Stimulated activated CD8-positive, alpha-beta memory T cell treated with anti-CD3 and anti-CD28 coated beads, Interleukin-7, amount 100 ng/mL, for 1 hour (primary cell): ENCODE measurements at places on chromosomes 5 and 9.

GRCh38 chr5:126534553-126534952, 60.5 kb downstream of the ALDH7A1 start:
- DNase-seq, result no peak

DNA sequence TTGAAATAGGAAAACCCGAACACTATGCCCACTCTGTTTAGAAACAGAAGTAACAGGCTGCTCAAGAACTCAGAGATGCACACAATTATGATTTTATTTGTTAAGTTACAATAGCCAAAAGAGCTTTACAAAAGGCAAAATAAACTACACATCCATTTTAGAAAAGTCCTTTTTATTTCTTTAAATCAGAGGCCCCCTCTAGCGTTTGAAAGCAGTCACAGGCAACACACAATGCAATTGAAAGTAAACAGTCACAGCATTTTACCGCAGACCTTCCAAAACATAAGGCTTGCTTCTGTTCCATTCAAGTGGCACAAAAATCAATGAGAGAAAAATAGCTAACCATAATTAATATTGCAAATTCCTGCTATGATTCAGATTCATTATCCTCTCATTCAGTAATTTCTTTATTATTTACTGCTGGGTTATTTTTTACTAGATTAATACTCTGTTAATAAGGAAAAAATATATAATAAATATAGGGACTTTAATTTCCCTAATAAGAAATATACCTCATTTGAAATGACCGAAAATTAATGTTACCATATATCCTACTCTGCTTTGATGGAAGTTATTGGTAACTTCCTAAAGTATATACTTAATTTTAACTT, 78.3 kb downstream of the CEP120 start:
- DNase-seq, result no peak

- DNase-seq, result no peak
Measured at GRCh38 chr5:107474716-107475489, 195.8 kb downstream of the EFNA5 start.

DNA sequence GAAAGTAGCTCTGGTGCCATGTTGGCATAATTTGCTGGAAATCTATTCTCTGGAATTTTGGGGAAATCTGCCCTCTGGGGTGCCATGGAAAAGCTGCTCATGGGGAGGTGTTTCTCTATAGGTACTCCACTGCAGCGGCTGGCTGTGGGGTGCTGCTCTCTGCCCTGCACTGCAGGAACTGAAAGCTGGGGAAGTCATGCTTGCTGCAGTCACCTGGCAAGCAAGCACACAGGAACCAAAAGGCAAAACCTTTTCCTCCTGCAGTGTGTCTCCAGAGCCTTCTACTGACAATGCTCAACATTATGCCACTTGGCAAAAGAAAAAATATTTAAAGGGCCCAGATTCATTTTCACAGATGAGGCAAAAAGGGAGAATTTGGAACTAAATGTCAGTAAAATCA, 25.8 kb upstream of the CARNMT1 start:
- DNase-seq, result no peak

DNA sequence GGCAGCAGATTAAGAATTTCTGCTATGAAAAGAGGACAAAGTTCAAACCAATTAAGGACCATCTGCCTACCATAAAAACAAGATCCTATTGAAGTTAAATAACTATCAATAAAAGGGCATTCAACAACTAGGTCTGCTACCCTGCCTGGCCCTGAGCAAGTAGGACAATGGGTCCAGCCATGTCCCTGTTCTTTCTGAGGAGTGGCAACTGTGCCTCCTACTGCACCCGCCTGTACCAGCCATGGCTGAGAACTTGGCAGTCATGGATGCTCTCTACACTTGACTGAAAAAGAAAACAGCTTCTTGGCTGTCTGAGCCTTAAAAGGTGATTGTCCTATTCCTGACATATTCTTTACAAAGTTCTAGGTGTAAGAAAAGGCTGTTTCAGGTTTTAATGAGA, 652.4 kb downstream of the PDE4D start:
- DNase-seq, result no peak
